Activated CD8-positive, alpha-beta memory T cell treated with anti-CD3 and anti-CD28 coated beads, Interleukin-2, amount 50 U/mL, for 48 hours (primary cell): ENCODE measurements at places on chromosomes 11 and 22.

DNA sequence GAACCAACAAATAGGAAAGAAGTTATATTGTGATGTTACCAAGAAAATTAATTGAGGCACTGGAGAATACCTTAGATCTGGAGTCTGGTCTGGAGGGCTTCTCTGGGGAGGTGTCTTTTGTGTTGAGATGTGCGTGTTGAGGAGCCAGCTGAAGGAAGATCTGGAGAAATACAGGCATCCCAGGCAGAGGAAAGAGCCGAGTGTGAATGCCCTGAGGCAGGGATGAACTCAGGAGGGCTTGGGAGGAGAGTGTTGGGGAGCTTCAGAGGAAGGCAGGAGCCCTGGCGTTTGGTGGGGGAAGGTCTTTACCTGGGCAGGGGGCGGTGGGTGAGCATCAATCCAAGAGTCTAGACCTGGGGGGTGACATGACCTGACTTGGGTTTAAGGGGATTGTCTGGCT, 13.1 kb downstream of the SYNGR1 start:
- no peak for DNase-seq

DNA sequence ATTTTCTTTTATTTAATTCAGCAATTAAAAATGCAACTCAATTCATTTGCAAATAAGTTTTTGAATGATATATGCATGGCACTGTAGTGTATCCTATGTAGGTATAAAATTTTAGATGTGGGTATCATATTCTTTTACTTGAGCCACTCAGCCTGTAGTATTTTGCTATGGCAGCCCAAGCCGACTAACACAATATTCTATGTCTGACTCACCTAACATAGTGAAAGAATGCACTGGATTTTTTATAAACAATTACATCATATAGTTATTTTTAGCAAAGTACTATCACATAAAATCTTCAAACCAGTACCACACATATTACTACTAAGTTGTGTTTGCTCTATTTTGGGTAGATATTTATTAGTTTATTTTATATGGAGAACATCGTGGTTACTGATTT, 21.9 kb upstream of the GRIA4 start:
- DNase-seq, result no peak

GRCh38 chr11:19458721-19459120, 218.0 kb upstream of the E2F8 start:
- DNase-seq, result no peak

GRCh38 chr22:42608823-42609361, 5.8 kb downstream of the POLDIP3 start:
- no peak for DNase-seq

GRCh38 chr11:62445314-62445740, 26.5 kb downstream of the SCGB1A1 start:
- no peak for DNase-seq

GRCh38 chr22:43878831-43879550, 12.8 kb downstream of the PNPLA5 start:
- peak; percentile 20 for DNase-seq

GRCh38 chr22:45892681-45893461, 84.1 kb downstream of the WNT7B start:
- no peak for DNase-seq

DNA sequence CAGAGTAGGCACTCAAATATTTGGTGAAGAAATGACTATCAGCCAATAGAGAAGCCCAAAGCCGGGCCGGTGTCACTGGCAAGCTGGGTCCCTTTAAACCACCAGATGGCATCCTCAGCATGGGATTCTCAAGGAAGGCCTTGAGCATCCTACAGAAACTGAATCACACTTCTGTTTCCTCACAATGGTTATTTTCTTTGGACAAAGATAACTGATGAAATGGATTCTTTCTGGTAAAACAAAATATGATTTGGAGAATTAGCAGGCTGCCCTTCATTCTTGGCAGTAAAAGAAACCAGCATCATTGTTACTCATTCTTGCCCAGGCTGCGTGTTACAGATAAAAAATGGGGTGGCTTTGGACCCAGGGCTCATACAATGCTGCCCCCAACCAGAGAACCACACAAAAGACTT, 30.3 kb upstream of the ASPHD2 start:
- DNase-seq, result peak; percentile 63

- DNase-seq, result no peak
Observed at GRCh38 chr11:108854346-108854745, 189.5 kb downstream of the DDX10 start.

- no peak for DNase-seq
Observed at GRCh38 chr11:46348566-46349401, 1.5 kb downstream of the DGKZ start.

- DNase-seq, result no peak
Observed at GRCh38 chr11:17606233-17607082, 59.4 kb downstream of the OTOG start.

GRCh38 chr11:32571039-32571438, 12.6 kb upstream of the EIF3M start:
- DNase-seq, result no peak

- no peak for DNase-seq
Observed at GRCh38 chr22:27730641-27731433, 70.7 kb downstream of the MN1 start.

DNA sequence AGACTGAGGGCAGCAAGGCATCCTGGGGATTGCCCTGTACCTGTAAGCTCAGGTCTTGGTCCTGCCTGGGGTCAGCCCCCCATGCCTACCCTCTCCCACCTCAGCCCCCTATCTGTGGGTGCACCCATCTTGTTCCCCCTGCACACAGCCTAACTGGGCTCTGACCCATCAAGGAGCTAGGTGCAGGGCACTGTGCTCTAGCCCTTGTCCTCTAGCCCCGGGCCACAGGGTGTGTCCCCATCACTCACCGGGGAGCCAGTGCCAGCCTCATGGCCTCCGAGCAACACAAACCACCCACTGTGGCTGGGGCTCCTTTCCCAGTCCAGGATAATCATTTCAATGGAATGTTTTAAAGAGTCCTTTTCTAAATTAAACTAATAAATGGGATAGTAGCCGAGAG, 293.9 kb upstream of the PLET1 start:
- DNase-seq, result no peak

DNA sequence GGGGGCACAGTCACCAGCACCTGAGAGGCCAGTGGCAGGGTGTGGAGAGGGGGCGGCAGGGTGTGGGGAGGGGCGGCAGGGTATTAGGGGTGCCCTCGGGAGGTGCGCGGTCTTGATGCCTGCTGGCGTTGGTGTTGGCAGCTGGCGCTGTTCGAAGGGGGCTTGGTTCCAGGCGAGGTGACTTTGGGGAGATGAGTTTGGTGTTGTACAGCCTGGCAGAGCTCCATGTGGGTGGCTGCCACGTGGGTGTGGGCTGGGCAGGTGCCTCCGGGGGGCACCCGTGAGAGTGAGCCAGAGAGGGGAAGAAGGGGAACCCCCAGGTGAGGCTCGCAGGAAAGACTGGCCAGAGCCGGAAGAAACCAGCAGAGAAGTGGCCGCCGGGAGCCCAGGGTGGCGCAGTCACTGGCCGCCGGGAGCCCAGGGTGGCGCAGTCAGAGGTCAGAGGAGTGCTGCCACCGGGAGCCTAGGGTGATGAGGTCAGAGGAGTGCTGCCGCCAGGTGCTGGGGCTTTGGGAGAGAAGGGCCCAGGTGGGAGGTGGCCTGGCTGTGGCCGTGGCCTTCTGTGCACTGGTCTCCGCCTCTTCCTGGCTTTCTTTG, 44.7 kb downstream of the MUC6 start:
- no peak for DNase-seq

DNA sequence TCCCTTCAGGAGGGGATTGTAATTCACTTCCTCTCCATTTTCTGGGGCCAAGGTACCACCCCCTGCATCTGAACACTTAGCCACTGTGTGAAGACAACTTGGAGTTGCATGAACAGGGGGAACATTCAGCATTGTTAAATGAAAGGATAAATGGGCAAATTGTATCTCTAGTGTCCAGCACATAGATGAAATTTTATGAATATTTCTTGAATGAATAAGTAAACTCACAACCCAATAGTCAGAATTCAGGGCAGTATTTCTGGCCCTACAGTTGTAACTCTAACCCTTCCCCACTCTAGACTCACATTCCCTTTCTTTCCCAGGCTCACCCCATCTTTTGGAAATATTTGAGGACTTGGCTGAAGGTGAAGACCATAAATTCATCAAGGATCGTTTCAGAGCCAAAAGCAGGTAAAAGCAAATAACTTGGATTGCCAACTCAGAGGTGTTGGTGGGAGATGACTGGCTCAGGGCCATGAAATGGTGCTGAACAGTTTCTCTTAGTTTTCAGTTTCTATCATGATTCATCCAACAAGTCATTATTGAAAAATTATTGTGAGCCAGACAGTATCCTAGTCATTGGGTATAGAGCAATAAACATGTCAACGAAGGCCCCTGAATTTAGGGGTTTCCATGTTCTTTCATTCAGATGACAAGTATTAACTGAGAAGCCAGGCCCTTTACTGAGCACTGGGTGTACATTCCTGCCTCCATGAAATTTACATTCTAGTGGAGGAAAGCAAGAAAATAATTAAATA, 33.3 kb upstream of the ZC3H12C start:
- DNase-seq, result no peak

GRCh38 chr11:43852057-43852636, 28.5 kb upstream of the ALKBH3 start:
- peak; percentile 63 for DNase-seq

- no peak for DNase-seq
Observed at GRCh38 chr11:110374921-110375320, 54.8 kb upstream of the FDX1 start.

DNA sequence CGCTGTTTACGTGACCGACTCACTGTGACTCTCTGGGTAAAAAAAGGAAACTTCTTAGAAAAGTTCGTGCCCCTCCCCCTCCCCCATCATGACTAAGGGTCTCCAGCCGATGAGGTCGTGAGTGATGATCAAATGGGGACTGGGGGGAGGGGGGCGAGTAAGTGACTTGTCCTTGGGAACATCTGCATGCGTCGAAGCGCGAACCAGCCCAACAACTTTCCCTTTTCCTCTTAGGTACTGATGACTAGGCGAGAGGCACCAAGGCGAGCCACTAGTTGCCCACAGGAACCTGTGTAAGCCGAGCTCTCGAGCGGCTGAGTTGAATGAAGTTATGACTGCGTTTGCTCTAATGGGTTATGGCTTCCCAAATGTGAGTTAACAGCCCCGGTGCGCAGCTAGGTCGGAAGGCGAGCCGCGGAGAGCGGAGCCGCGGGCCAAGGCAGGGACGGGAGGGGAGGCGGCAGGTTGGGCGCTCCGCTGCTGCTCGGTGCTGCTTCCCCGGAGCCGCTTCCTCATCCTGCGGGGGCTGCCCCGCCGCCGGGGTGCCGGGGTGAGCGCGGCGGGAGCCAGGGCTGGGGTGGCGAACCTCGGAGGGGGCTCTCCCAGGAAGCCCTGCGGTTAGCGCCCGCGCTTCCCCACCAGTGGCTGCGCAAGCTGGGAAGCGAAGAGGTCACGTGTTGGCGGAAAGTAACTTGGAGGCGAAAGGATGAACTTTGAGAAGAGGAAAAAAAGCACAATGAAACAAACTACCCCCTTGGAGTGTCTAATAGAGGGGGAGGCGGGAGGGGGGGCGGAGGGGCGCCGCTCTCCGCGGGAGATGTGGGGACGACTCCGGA, 22.1 kb upstream of the BDNF start:
- DNase-seq, result peak; percentile 59

GRCh38 chr22:44894782-44895181, 115.0 kb downstream of the PHF21B start:
- no peak for DNase-seq

- no peak for DNase-seq
Observed at GRCh38 chr11:4577761-4578160, 3.8 kb upstream of the OR52I2 start.

DNA sequence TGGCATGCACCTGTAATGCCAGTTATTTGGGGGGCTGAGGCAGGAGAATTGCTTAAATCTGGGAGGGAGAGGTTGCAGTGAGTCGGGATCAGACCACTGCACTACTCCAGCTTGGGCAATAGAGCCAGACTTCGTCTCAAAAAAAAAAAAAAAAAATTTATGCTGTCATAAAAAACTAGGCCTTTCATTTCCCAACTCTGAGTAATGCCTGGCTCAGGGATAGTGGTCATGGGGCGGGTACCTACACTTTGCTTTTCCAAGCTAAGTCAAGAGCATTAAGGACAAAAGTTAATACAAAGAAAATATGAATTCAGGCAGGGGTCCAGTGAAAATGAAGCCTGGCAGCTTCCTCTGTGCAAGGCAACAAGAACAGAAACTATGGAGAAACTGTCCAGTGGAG, 16.3 kb downstream of the CPSF7 start:
- no peak for DNase-seq

DNA sequence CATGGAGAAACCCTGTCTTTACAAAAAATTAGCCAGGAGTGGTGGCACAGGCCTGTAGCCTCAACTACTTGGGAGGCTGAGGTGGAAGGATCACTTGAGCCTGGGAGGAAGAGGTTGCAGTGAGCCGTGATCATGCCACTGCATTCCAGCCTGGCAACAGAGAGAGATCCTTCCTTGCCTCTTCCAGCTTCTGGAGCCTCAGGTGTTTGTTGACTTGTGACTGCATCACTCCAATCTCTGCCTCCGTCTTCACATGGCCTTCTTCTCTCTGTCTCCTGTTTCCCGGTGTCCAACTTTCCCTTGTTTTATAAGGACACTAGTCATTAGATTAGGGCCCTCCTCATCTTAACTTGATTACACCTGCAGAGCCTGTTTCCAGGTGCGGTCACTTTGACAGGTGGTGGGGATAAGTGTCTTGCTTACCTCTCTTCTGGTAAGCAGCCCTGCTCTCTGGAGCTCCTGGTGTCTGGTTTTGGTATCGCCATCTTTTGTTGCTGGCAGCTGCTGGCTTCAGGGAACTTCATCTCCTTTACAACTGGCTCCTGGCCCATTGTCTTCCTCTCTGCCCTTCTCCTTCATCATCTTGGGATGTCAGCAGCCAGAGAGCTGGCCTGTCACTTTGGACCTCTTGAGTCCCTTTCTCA, 8.2 kb upstream of the USP2 start:
- DNase-seq, result no peak

- DNase-seq, result peak; percentile 66
Observed at GRCh38 chr11:123062892-123063825, 1.2 kb upstream of the HSPA8 start.

- no peak for DNase-seq
Observed at GRCh38 chr22:31327806-31328543, 18.2 kb downstream of the PATZ1 start.
